Sigmoid colon (tissue), 7 donors: ENCODE measurements at places on chromosomes 1 and 21. TPM values are rescaled to one million over a fixed set of nuclear protein-coding genes. Genes with fewer than 3 reads are reported as not detected.

DNA sequence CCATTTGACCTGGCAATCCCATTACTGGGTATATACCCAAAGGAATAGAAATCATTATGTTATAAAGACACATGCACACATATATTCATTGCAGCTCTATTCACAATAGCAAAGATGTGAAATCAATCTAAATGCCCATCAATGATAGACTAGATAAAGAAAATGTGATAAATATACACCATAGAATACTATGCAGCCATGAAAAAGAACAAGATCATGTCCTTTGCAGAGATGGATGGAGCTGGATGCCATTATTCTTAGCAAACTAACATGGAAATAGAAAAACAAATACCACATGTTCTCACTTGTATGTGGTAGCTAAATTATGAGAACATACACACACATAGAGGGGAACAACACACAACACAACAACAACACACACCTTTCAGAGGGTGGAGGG lies 248.5 kb downstream of the PCP4 start:
- DNase-seq: no peak

GRCh38 chr1:83515578-83516154 lies 483.3 kb downstream of the TTLL7 start:
- no peak for DNase-seq

- no peak for DNase-seq
Observed at GRCh38 chr1:83060221-83060620, 938.7 kb downstream of the TTLL7 start.

- DNase-seq: peak; percentile 67
Observed at GRCh38 chr1:32249831-32250525, 1.1 kb upstream of the LCK start.

- DNase-seq: no peak
Observed at GRCh38 chr1:55699228-55699627, 484.1 kb upstream of the USP24 start.

DNA sequence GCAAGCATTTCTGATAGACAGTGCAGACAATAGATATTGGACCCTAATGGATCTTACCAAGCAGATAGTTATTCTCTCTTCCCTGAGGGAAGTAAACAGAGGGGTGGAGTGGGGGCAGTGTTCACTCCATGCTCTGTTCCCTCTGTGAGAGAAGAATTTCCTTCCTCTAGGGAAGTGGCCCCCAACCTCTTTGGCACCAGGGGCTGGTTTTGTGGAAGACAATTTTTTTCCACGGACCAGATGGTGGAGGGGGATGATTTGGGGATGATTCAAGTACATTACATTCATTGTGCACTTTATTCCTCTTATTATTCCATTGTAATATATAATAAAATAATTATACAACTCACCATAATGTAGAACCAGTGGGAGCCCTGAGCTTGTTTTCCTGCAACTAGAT lies 459.9 kb downstream of the ADGRL2 start:
- DNase-seq: no peak

DNA sequence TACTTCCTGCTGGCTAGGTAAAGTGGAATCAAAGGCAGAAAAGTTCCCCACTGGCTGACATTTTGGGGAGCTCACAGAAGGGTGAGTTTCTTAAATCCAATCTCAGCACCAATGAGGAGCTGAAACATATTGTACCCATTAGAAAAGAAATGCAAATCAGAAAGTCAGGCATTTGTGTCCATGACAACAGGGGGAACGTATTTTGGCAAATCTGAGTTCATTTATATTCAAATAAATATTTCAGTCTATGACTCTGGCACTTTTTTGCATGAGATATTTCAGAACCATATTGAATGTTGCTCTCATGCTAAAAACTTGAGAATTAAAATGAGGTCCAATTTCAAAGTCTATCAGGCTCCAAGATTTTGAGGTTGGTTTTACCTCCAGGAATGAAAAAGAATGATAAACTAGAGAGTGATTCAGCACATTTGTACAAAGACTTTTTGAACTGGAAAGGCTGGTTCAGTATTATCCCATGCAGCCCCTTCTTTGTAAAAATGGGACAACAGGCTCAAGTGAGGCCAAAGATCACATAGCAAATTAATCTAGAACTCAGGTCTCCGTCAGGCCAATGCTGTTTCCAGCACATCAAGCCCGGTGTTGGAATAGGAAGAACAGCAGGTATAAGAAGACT lies 202.2 kb downstream of the RRAGC start:
- DNase-seq: no peak

DNA sequence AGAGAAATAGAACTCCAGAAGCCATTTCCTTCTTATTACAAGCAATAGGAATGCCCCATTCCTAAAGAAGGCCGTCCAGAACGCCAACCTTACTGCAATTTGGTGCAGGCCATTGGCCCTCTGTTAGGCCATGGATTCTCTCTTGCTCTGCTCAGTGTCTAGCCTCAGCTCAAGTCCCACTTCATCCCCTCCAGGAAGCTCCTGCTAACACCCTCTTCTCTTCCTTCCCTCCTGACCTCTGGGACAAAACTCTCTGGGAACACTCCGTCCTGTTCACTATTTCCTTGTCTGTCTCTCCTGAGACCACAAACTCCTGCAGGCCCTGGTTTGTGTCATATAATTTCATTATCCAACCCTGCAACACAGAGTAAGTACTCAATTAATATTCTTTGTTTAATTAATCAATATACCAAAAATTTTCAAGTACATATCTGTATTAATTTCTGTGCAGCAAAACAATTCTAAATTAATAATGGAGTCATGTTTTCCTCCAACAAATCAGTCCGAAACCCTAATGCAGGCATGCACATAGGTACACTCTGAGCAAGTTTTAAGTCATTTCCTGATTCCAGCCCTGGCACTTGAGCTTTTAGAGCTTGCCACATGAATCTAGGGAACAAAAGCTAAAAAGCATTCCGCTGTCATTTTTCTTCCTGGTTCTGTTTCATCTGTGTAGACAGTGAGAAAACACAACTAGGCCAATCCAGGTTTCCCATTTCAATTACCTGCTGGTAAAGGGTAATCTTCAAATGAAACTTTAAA lies 245.3 kb downstream of the SETD4 start:
- no peak for DNase-seq

DNA sequence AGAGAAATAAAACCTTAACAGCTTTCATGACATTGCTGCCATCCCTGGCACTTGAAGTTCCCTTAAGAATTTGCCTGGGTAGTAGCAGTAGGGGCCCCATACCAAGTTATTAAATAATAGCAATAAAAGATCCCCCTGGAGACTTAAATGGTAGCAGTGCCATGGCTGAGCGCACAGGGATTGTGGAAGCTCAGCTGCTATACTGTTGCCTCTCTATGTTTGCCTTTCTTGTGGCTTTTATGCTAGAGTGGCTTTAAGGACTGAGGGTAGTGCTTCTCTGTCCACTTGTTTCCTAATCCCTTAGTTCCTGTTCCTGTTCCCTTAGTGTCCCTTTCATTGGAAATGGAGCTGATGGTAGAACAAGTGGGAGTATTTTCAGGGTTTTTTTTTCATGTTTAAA lies 42.1 kb downstream of the NCF2 start:
- DNase-seq: no peak

GRCh38 chr1:61462628-61463027 lies 262.3 kb downstream of the TM2D1 start:
- DNase-seq: no peak

DNA sequence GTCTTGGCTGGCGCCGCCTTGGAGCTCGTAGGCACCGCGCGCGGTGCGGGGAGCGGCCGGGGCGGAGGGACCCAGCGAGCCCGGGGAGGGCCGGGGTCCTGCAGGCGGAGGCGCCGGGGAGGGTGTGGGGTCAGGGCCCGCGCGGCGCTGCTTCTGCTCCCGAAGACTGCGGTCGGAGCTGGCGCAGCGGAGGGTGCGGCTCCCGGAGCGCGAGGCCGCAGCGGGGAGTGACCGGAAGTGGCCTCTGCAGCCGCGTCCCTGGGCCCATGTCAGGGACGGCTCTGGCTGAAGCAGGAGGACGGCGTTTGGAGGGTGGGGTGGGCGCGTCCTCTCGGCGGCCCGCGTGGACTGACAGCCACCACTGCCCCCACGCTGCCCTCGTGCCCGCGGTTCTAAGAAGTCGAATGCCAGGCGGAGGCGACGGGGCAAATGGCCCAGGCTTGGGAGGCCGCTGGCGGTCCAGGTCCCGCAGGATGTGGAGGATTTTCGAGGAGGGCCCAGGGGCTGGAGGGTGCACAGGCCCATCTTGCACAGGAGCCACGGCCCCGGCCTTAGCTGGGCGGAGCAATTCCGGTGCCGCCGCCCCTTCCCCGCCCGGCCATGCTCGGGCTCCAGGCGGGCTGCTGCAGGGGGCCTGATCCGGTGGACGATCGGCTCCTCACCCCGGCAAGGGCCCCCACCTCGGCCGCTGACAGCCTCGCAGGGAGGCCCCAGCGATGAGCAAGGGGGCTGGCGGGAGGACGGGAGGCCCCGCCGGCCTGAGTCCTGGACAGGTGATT lies 7.7 kb upstream of the ZNF669 start:
- peak; percentile 87 for DNase-seq

GRCh38 chr1:234676103-234676594 lies 66.2 kb upstream of the IRF2BP2 start:
- DNase-seq: peak; percentile 91

DDR2 gene
- total RNA-seq: 229 TPM

BRDT gene
- total RNA-seq: not detected

DMBX1 gene
- not detected for total RNA-seq

FUBP1 gene
- 60.6 TPM for total RNA-seq

PSMD4 gene
- 138 TPM for total RNA-seq

MAN1C1 gene
- total RNA-seq: 28.4 TPM
